Nephron progenitor cell (in vitro differentiated cells): ENCODE measurements at places on chromosomes 3 and 15.
A peak's percentile ranks its signal among the peaks of the same experiment; 100 is the strongest.

GRCh38 chr15:65580287-65580686 lies 30.6 kb downstream of the INTS14 start:
- H3K4me1 ChIP-seq, result peaks cover 36% of the 10 kb centered on the region
- peaks cover 66% of the 10 kb centered on the region for H3K36me3 ChIP-seq
- no peak for DNase-seq
- H3K4me3 ChIP-seq, result no peak overlapping the region
- H3K27ac ChIP-seq, result peak overlapping the region; percentile 95

DNA sequence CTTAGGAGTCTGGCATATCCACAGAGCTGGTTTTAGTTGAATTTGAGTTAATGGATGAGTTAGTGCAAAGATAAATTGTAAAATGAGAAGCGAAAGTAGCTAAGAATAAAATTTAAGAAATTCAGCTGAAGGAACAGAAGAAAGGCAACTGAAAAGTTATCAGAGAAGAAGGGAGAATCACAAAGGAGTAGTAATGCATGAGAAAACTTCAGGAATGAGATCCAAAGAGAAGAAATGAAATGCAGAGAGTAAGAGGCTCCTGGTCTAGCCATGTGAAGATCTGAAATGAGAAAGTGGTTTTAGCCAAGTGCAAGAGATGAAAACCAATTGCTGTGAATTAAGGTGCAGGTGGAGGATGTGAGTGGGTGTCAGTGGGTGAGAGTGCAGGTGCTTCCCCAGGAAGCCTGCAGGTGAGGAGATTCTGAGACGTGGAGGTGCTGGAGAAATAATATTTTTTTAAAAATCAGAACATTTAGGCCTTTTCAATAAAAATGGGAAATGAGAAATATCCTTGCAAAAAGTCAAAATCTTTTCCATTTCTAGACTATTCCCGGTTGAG lies 18.5 kb downstream of the KBTBD8 start:
- no peak overlapping the region for H3K4me3 ChIP-seq
- H3K36me3 ChIP-seq, result peaks cover 3% of the 10 kb centered on the region
- H3K27me3 ChIP-seq, result peaks cover 4% of the 10 kb centered on the region
- H3K4me1 ChIP-seq, result peaks cover 17% of the 10 kb centered on the region

DNA sequence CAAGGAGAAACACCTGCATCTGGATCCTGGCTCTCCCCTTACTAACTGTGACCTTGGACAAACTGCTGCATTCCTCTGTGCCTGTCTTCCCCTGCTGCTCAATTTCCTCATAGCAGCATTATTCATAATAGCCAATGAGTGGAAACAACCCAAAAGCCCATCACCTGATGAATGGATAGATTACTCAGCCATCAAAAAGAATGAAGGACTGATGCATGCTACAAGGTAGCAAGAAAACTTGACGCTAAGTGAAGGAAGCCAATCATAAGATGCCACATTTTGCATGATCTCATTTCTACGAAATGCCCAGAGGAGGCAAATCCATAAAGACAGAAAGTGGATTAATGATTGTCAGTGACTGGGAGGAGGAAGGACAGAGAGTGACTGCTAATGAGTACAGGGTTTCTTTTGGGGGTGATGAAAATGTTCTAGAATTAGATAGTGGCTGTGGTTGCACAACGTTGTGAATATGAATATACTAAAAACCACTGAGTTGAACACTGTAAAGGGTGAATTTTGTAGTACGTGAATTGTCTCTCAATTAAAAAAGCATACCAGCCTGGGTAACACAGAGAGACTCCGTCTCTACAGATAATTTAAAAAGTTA lies 11.2 kb downstream of the IGDCC4 start:
- H3K4me1 ChIP-seq, result peaks cover 67% of the 10 kb centered on the region
- no peaks in the 10 kb centered on the region for H3K27me3 ChIP-seq
- H3K27ac ChIP-seq, result peak overlapping the region; percentile 65

DNA sequence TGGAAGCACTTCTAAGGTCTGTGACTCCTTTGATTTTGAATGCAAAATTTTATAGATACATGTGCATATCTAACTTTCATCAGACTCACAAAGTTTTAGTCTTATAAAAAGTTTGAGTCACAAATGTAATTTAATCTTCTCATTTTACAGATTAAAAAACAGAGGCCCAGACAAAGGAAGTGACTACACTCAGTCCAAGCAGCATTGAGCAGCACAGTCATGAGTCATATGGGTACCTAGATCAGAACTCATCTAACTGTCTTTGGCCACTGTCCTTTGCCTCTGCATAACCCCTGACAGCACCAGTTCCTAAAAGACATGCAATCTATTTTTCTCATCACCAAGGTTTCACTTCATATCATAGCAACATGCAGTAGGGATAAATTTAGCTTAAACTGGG lies 210.7 kb upstream of the KCNH8 start:
- no peaks in the 10 kb centered on the region for H3K27me3 ChIP-seq
- no peaks in the 10 kb centered on the region for H3K36me3 ChIP-seq
- no peak for DNase-seq
- H3K4me3 ChIP-seq, result no peak overlapping the region

DNA sequence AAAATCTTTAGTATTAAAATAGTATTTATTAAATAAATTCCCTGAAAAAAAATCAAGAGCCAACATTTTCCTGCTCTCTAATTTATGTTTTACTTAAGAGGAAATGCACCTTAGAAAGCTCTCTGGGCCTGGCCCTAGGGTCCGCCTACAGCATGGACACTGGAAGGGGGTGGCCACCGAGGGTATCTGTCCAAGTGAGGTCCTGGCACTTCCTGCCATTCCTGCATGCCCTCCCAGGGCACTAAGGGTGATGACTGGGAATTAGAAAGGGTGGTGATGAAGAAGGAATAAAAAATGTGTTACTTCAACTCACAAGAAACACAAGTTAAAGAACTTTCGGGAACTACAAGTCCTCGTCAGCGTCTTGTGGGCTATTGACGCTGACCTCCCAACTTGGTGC lies 92.8 kb downstream of the MAGI1 start:
- no peak overlapping the region for H3K27ac ChIP-seq
- no peaks in the 10 kb centered on the region for H3K27me3 ChIP-seq
- no peak overlapping the region for H3K4me3 ChIP-seq
- DNase-seq, result no peak

- H3K36me3 ChIP-seq, result peaks cover 17% of the 10 kb centered on the region
- H3K27ac ChIP-seq, result no peak overlapping the region
- H3K4me1 ChIP-seq, result peaks cover 10% of the 10 kb centered on the region
Observed at GRCh38 chr15:56839099-56839498, 79.3 kb upstream of the TCF12 start.

- H3K27ac ChIP-seq, result no peak overlapping the region
- no peaks in the 10 kb centered on the region for H3K4me1 ChIP-seq
- H3K36me3 ChIP-seq, result no peaks in the 10 kb centered on the region
- no peak for DNase-seq
Observed at GRCh38 chr15:38197553-38197952, 55.1 kb upstream of the SPRED1 start.

- no peaks in the 10 kb centered on the region for H3K36me3 ChIP-seq
- no peak overlapping the region for H3K27ac ChIP-seq
- no peak overlapping the region for H3K4me3 ChIP-seq
- peaks cover 7% of the 10 kb centered on the region for H3K4me1 ChIP-seq
Observed at GRCh38 chr15:52727815-52728214, 48.6 kb upstream of the ATOSA start.

DNA sequence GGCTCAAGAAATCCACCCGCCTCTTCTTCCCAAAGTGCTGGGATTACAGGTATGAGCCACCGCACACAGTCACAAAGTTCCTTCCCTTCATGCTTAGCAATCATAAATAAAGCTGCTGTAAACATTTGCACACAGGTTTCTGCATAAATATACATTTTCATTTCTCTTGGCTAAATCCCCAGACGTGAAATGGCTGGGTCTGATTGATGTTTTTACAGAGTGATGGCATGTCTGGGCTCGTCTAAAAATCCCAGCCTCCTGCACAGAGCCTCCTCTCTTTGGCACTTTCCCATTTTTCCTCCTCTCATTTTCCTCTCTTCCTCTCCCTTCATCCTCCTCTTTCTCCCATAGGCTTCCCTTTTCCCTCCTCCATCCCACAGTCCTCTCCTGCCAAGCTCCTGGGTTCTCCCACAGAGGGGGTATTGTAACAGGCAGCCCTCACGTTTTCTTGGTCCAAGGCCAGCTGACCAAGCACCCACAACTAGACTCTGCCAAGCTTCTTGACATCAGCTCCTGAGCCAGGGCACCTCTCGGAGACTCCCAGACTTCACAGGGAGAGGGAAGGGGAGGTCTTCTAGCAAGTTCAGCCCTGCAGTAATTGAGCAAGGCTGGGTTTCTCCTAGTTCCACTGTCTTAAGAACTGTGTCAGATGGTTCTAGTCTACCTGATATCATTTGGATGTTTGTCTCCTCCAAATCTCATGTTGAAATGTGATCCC lies 10.5 kb upstream of the PLA2G4E start:
- no peaks in the 10 kb centered on the region for H3K36me3 ChIP-seq
- H3K27me3 ChIP-seq, result peaks cover 38% of the 10 kb centered on the region
- H3K4me1 ChIP-seq, result no peaks in the 10 kb centered on the region
- no peak for DNase-seq

DNA sequence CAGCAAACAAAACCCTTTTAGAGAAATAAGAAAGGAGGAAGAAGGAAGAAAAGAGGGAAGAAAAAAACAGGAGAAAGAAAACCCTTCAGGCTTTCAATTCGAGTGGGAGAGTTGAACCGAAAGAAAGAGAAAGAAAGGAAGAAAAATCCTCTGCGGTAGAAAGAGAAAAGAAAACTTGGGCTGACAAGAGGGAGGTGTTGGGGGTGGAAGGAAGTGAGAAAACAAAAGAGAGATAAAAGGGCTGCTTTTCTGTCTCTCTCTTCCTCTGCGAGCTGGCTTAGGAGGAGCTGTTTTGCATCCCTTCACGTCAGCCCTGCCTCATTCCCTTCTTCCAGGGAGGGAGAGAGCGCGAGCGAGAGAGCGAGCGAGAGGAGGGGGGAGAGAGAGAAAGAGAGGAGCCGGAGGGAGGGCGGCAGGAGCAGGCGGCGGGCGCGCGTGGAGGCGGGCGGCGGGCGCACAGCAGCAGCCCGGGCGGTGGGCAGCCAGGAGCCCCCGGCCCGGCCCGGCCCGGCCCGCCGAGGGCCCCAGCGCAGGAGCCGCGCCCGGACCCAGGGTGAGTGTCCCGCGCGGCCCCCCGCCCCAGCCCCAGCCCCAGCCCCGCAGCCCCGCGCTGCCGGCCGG lies at the start of gene ZNF710:
ZNF710 (plus strand) TSS at position 263 of the 621 bp plus-strand sequence. CDS start 65,814 bp downstream, outside the sequence.
- peak; percentile 56 for DNase-seq
- H3K36me3 ChIP-seq, result no peaks in the 10 kb centered on the region
- H3K4me3 ChIP-seq, result peak within 1 kb of the TSS; percentile 98
- H3K4me1 ChIP-seq, result peaks cover 81% of the 10 kb centered on the region

DNA sequence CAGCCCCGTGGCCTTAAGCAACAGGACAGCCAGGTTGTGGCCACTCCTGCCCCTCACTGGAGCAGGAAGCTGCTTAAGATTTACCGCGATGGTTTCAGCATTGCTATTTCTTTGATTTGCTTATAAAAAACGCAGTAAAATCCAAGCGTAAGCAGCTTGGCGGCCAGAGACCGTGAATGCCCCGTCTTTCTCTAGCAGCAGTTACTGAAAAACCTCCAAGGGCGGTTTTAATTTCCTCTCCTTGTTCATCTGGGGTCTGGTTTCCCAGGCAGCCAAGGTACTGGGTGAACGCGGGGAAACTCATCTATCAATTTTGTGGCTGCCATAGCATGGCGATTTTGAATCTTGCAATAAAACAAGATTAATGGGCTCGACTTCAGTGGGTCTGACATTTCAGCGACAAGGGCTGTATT lies 130.3 kb downstream of the MINAR1 start:
- H3K4me1 ChIP-seq, result peaks cover 21% of the 10 kb centered on the region
- peak; percentile 16 for DNase-seq
- H3K27ac ChIP-seq, result peak overlapping the region; percentile 22
- H3K4me3 ChIP-seq, result no peak overlapping the region
- H3K36me3 ChIP-seq, result peaks cover under 1% of the 10 kb centered on the region

GRCh38 chr15:73004462-73004861 lies 47.8 kb upstream of the NEO1 start:
- H3K36me3 ChIP-seq, result no peaks in the 10 kb centered on the region
- peaks cover 16% of the 10 kb centered on the region for H3K4me1 ChIP-seq
- H3K4me3 ChIP-seq, result no peak overlapping the region
- no peak for DNase-seq
- no peak overlapping the region for H3K27ac ChIP-seq

DNA sequence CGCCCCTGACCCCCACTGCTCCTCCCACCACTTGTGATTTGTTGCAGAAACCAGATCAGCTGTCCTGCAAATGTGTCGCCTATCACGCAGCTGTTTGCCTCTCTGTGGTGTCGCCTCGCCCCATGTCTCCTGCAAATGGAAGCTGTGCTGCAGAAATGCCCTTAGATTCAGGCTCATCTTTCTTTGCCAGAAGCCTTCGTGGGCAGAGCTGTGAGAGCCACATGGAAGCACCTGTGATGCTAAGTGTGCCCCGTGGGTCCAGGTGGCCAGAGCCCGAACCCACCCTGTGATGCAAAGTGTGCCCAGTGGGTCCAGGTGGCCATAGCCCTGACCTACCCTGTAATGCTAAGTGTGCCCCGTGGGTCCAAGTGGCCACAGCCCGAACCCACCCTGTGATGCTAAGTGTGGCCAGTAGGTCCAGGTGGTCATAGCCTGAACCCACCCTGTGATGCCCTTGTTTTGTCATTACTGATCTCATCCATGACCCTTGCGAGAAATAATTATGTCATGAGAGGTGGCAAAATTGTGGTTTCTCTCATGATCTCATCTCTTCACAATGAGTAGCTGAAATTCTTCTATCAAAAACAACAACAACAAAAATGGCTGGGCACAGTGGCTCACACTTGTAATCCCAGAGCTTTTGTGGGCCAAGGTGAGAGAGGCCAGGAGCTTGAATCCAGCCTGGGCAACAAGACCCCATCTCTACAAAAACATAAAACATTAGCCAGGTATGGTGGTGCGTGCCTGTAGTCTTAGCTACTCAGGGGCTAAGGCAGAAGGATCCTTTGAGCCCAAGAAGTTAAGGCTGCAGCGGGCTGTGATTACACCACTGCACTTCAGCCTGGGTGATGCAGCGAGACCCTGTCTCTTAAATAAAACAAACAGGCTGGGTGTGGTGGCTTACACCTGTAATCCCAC lies 187.4 kb downstream of the GOLGA6L6 start:
- H3K27me3 ChIP-seq, result peaks cover 2% of the 10 kb centered on the region
- no peaks in the 10 kb centered on the region for H3K4me1 ChIP-seq
- H3K27ac ChIP-seq, result no peak overlapping the region
- no peak overlapping the region for H3K4me3 ChIP-seq

- peaks cover 9% of the 10 kb centered on the region for H3K27me3 ChIP-seq
- H3K36me3 ChIP-seq, result no peaks in the 10 kb centered on the region
- H3K27ac ChIP-seq, result no peak overlapping the region
- peaks cover 5% of the 10 kb centered on the region for H3K4me1 ChIP-seq
- DNase-seq, result no peak
- H3K4me3 ChIP-seq, result no peak overlapping the region
Observed at GRCh38 chr3:129575997-129576384, 30.5 kb downstream of the PLXND1 start.

GRCh38 chr3:189108735-189109134 lies 63.0 kb upstream of the TPRG1 start:
- H3K4me1 ChIP-seq, result peaks cover 12% of the 10 kb centered on the region
- DNase-seq, result no peak
- peak overlapping the region; percentile 73 for H3K27ac ChIP-seq

GRCh38 chr15:59819092-59819491 lies 130.0 kb upstream of the BNIP2 start:
- no peak for DNase-seq
- no peaks in the 10 kb centered on the region for H3K36me3 ChIP-seq
- peaks cover 4% of the 10 kb centered on the region for H3K27me3 ChIP-seq
